ENCODE measurements at places on chromosomes 13 and 19.

DNA sequence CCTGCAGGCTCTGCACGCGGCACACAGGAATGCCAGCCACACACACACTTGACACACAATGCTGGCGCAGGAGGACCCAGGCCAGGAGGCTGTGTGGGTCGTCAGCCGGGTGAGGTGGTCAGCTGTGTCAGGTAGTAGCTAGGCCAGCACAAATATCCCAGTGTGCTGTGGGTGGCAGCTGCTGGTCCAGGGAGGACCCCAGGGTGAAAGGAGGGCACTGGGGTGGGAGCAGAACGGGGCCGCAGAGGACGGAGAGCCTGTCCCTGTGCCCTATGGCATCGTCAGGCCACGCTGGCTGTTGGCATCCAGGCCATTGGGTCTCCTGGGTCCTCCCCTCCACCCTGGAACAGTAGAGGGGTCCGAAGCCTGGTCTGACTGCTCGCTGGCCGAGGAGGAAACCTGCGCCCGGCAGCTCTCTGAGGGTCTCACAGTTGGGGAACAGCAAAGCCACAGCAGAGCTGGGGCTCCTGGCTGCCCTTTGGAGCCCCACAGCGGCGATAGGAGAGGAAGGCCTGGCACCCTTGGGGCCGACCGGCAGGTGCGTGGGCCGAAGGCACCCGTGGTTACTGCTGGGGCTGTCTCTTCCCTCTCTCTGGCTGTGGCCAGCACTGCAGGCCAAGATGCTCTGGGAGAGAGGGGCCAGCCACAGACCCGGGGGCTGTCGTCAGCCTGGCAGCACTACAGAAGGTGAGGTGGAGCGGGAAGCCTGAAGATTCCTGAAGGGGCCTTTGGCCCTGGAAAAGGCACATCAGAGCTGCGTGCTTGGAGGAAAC is 27.3 kb downstream of the C13orf46 start:
- no peak for DNase-seq

DNA sequence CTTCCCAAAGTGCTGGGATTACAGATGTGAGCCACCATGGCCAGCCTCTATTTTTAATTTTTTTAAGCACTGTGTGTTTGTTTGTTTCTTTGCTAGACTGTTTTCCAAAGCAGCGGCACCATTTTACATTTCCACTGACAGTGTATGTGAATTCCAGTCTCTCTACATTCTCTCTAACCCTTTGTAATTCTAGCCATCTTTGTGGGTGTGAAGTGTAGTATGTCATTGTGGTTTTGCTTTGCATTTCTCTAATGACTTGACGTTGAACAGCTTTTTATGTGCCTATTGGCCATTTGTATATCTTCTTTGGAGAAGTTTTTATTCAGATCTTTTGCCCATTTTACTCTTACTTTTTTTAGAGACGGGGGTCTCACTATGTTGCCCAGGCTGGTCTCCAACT is 11.6 kb downstream of the PNPLA6 start:
- no peak for DNase-seq

GRCh38 chr19:31226151-31226935 is 122.9 kb downstream of the TSHZ3 start:
- DNase-seq = no peak

- DNase-seq = no peak
Observed at GRCh38 chr19:14510311-14511228, 7.6 kb downstream of the DNAJB1 start.

GRCh38 chr13:70527599-70527998 is 419.3 kb upstream of the KLHL1 start:
- peak; percentile 79 for DNase-seq

DNA sequence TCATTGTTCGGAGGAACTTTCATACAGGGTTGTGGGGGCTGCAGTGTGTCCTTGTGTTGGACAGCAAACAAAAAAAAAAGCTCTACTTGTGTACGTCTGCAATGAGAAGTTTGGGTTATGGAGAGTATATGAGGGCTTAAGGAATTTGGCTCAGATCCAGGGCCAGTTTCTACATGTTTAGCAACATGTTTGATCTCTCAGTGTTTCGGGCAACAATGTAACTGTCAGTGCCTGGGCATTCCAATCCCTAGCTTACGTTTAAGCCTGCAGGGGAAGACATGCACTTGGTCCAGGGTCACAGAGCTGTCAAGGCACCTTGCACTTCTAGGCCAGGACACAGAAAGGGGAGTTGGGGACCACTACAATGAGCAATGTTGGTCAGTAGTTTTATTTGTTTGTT is 13.9 kb downstream of the ZNF543 start:
- no peak for DNase-seq

DNA sequence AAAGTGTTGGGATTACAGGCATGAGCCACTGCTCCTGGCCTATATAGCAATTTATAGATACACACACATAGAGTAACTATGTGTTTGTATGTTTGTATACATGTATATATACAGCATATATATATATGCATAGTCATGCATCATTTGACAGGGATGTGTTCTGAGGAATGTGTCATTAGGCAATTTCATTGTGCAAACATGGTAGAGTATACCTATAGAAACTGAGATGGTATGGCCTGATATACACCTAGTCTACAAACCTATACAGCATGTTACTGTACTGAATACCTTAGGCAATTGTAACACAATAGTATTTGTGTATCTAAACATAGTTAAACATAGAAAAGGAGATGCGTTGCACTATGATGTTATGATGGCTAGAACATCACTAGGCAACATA is 53.0 kb upstream of the PCCA start:
- DNase-seq = no peak

- no peak for DNase-seq
Observed at GRCh38 chr13:100493418-100493817, 95.2 kb downstream of the GGACT start.

DNA sequence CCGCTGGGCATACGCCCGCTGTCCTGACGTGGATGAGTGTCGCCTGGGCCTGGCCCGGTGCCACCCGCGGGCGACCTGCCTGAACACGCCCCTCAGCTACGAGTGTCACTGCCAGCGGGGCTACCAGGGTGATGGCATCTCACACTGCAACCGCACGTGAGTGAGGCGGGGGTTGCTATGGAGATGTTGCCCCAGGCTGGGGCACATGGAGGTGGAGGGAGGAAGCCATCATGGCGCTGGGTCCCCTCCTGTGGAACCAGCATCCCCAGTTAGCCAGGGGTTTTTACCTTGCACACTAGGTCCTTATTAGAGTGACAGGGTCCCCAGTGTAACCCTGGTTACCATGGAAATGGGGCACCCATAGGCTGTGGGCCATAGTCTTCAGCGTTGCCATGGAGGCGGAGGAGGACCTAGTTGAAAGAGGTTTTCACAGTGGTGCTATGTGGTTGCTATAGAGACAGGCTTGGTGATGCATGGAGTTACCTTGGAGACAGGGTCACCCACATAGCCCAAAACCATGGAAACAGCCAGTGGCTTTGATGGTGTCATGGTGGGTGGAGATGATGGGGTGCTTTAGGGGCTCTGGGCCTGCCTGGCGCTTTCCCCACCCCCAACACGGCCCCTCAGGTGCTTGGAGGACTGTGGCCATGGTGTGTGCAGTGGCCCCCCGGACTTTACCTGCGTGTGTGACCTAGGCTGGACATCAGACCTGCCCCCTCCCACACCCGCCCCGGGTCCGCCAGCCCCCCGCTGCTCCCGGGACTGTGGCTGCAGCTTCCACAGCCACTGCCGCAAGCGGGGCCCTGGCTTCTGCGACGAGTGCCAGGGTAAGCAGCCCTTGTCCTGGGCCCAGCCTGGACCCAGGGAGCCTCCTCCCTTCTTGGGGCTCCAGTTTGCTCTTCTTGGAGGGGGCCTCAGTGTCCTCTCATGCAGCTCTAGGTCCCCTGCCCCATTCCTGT is 27.1 kb downstream of the MEGF8 start:
- no peak for DNase-seq

DNA sequence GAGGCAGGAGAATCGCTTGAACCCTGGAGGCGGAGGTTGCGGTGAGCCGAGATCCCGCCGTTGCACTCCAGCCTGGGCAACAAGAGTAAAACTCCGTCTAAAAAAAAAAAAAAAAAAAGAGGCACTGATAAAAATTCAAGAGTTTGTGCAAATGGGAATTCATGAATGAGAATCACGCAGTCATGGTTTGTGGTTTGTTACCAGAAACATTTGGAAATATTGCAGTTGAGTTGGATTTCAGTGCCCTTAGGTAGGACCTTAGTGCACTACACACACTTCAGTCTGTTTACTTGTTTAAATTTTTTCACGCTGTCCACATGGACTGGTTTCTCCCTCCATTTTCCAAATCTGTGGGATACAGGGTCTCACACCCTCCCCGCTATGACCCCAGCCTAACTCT is 28.4 kb downstream of the ZNF844 start:
- no peak for DNase-seq

All from NCI-H1092 treated with DMSO at 0.1 percent for 48 hours (cell line).